CD8-positive, alpha-beta memory T cell (primary cell): ENCODE measurements at places on chromosomes 16 and 17.

- DNase-seq: no peak
Measured at GRCh38 chr16:29678691-29679267, at the start of gene QPRT. Gene QPRT, plus strand, starts transcription at chr16:29679180. Its CDS starts 18 bp downstream, at chr16:29679198.

GRCh38 chr17:10305398-10305797 is 67.4 kb downstream of the MYH13 start:
- no peak for DNase-seq

- DNase-seq: no peak
Measured at GRCh38 chr16:70444249-70445063, 5.6 kb upstream of the ST3GAL2 start.

DNA sequence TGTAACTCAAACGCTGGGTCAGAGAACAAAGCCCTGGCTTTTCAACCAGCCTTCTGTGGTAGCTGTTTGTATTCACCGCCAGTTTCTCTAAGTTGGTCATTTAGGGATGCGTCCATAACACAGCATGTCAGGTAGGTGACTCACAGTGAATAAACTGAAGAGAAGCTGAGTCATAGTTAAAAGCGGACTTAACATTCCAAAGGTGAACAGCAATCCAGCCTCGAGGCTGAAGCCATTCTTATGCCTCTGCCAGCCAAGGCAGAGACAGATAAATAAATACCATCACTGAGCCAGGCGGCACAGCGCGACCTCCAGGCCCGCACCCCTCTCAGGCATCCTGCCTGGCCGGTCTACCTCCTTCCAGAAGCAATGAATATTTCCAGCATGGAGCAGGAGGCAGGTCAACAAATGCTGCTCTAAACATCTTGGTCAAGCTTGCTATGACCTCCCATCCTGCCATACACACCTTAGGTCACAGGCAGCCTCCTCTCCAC is 12.4 kb upstream of the CACNG4 start:
- DNase-seq: no peak

DNA sequence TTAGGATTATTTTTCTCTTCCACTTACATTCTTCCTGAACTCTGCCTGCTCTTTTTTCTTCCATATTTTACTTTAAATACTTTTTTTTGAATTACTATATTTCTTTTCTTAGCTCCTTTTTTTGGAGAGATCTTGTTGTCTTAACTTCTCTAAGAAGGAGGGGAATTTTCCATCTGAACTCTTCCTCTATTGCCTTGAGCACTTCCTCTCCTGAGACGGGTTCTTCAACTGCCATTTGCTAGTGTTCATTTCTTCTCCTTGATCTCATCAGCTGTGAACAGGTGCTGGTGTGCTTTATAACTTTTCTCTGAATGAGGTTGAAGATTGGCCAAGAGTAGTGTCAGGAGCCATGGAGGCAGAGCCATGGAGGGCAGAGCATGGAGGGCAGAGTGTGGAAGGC is 15.1 kb upstream of the CD300LD start:
- DNase-seq: no peak

DNA sequence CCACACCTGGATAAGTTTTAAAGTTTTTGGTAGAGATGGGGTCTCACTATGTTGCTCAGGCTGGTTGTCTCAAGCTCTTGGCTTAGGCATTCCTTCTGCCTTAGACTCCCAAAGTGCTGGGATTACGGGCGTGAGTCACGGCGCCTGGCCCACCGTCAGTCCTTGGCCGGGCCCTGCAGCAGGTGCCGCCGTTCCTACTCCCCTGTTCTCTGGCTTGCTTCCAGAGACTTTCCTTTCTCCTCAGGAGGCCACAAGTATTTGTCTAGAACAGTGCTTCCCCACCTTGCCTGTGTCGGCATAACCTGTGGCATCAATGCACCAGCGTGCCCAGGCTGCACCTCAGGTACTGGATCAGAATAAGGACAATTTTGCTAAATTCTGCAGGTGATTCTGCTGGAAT is 3.0 kb upstream of the MGAT5B start:
- DNase-seq: no peak

DNA sequence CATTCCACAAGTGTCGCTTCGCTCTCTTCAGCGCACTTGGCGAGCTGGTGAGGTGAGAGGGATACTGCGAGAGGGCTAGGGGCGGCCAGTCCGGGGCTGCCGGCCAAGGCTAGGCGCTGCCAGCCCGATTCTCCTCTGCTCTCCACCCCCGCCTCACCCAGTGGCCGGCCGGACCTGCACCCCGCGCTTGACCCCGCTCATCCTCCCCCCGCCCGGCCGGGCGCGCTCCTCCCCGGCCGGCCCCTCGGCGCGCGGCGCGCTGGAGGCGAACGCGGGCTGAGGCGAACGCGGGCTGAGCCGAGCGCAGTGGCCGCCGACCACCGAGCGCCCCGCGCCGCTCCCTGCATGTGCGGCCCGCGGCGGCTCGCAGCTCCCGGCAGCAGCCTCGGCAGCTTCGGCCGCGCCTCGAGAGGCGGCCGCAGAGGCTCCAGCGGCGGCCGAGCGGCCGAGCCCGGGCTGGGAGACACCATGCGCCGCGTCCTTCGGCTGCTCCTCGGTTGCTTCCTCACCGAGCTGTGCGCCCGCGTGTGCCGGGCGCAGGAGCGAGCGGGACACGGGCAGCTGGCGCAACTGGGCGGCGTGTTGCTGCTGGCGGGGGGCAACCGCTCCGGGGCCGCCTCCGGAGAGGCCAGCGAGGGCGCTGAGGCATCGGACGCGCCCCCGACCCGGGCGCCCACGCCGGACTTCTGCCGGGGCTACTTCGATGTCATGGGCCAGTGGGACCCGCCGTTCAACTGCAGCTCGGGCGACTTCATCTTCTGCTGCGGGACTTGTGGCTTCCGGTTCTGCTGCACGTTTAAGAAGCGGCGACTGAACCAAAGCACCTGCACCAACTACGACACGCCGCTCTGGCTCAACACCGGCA is at the start of gene SHISA9:
TSS of gene SHISA9 (plus strand) at position 2 of the 865 bp plus-strand sequence.
- no peak for DNase-seq

- no peak for DNase-seq
Measured at GRCh38 chr16:2470603-2471015, 488 bp upstream of the NTN3 start.

- DNase-seq: no peak
Measured at GRCh38 chr16:29158785-29159184, 173.9 kb downstream of the LAT start.

GRCh38 chr17:82697808-82698064 is 762 bp downstream of the RAB40B start:
- no peak for DNase-seq

DNA sequence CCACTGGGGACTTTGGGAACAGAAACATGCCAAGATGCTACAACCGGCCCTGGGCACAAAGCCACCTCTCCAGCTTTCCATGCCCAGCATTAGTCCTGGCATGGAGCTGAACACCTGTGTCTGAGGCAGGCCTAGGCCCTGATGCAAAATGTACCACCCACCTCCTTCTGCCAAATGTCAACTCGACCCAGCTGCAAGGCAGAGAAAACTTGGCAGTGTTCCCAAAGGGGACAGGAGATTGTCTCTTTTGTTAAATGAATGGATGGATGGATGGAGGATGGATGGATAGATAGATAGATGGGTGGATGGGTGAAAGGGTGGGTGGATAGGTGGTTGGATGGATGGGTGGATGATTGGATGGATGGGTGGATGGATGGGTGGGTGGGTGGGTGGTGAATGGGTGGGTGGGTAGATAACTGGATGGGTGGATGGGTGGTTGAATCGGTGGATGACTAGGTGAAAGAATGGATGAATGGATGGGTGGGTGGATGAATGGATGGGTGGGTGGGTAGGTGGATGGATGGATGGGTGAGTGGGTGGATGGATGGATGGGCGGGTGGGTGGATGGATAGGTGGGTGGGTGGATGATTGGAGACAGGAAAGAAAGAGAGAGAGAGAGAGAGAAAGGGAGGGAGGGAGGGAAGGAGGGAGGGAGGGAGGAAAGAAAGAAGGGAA is 73.4 kb upstream of the TNRC6C start:
- DNase-seq: no peak

GRCh38 chr17:16449121-16449570 is 33.8 kb downstream of the TRPV2 start:
- no peak for DNase-seq

- no peak for DNase-seq
Measured at GRCh38 chr16:10009684-10010083, 172.5 kb downstream of the GRIN2A start.

DNA sequence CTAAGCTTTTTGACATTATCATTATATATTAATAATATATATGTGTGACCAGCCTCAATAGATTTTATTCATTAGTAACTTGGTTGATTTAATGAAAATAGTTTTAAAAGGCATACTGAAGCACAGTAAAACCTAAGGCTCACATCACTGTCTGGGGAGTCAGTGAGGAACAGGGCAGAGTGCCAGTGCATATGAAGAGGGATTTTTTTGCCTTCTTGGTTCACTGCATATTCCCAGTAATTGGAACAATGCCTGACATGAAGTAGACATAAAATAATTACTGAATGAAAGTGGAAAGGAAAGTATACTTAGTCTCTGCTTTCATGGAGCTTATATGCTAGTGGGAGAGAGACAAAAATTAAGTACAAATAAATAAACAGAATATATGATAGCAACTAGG is 81.1 kb downstream of the FTO start:
- DNase-seq: no peak

GRCh38 chr17:205148-205669 is 23.8 kb upstream of the DOC2B start:
- no peak for DNase-seq

DNA sequence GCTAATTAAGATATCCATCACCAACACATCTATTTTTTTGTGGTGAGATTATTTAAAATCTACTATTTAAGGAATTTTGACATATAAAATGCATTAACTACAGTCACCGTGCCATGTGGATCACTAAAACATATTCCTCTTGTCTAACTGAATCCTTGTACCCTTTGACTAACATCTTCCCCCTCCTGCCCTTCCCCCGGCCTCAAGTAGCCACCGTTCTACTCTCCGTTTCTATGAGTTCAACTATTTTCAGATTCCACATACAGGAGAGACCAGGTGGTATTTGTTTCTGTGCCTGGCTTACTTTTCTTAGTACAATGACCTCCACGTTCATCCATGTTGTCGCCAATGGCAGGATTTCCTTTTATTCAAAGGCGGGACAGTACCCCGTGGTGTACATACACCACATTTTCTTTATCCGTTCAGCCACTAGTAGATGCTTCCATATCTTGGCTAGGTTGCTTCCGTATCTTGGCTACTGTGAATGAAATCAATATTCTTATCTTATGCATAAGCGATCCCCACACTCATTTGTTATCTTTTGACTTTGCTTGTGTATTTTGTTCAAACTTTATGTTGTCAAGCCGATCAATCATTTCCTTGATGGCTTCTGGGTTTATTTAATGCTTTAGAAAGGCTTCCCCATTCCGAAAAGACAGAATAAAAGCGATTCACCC is 134.7 kb downstream of the KCNJ12 start:
- no peak for DNase-seq

DNA sequence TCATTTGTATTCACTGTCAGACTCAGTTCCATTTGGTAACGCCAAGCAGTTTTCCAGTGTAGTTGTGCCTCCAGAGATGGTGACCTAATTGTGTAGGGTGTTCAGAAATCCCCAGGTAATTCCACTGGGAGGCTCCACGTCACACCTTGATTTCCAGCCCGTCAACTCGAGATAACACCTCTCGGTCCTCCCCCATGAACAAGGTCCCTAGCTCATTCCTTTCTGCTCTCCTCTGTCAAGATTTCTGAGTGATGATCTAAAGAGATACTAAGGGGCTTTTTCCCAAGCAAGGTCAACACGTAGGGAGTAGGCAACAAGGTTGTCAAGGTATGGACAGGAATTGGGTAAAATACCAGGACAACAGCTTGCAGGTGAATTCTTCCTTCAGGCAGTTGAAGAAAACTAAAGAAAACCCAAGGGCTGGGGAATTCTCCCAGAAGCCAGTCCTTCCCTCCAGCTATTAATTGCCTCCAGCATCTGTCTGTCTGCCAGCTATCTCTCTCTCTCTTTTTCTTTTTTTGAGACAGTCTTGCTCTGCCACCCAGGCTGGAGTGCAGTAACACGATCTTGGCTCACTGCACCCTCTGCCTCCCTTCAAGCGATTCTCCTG is 31.4 kb downstream of the GPRC5B start:
- DNase-seq: no peak

- no peak for DNase-seq
Measured at GRCh38 chr17:41308918-41309359, at the start of gene KRTAP16-1. Gene KRTAP16-1, minus strand, starts transcription at chr17:41309309. Its CDS starts 56 bp downstream, at chr17:41309253.
